Stimulated activated CD4-positive, alpha-beta T cell treated with anti-CD3 and anti-CD28 coated beads, Interleukin-15, amount 100 ng/mL, for 48 hours (primary cell): ENCODE measurements at places on chromosomes 11 and 22.

DNA sequence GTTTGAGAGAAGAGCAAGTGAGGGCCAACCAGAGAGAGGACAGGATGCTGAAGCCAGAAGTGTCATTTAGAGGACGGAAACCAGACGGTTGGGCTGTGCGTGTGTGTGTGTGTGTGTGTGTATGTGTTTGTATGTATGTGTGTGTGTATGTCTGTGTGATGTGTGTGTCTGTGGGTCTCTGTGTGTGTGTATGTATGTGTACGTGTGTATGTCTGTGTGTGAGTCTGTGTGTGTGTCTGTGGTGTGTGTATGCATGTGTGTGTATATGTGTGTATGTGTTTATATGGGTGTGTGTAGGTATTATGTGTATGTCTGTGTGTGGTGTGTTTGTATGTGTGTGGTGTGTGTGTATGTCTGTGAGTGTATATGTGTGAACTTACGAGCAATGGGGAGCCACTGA, 77.7 kb upstream of the EIF3D start:
- no peak for DNase-seq

DNA sequence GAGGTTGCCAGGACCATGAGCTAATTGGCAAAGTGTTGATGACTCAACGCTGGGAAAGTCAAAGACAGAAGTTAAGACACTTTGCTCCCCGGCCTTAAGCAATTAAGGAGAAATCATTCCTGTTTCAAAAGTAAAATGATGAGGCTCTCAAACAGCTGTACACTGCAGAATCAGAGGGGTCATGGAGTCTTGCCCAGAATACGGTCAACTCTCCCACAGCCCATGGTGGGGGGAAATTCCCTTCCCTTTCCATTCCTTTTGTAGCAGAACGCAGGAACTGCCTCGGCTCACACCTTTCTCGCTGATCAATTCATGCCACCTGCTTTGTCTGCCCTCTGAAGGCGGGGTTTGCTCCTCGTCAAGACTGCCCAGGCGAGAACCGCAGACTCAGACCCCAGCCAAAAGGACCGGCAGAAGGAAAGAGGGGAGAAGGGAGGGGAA, 52.8 kb downstream of the MN1 start:
- no peak for DNase-seq

DNA sequence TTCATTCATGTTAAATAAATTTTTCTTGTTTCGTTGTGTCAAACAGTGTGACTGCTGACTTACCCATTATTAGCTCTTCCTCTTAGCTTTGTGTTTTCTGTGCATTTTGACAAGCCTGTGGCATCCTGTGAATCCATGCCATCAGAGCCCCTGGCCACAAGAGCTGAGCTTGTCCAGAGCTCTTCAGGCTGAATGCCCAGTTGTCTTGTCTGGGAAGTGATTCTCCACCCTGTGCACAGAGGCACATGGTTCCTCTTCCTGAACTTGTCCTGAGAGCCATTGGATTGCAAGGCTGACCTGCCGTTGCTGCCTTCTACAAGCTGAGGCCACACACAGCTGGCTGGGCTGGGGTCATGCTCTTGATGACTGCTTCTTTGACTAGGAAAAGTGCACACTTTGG, 64.1 kb downstream of the PPP6R3 start:
- no peak for DNase-seq

DNA sequence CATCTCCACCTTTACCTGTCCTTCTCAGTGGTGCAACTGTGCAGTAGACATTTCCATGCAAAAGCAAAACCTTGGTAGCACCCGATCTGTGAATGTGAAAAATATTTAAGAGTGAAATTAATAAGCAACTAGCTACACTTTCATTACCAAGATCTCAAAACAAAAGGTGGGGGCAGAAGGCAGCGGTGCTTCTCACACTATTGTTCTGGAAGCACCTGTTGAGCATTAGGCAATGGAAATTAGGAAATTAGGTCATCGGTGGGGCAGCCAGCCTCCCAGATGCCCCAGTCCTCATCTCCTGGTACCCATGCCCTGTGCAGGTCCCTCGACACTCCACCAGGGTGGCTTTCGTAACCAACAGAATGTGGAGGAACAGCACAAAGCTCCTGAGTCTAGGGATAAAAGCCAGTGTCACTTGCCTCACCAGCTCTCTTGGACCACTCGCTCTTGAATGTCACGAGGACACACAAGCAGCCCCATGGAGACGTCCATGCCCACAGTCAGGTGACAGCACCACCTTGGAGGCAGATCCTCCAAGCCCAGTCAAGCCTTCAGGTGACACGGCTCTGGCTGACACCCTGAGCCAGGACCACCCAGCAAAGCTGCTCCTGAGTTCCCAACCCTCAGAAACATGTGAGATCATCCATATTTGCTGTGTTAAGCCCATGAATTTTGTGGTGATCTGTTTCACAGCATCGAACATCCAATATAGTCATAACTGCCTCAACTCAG, 3.3 kb downstream of the LTO1 start:
- DNase-seq = no peak

DNA sequence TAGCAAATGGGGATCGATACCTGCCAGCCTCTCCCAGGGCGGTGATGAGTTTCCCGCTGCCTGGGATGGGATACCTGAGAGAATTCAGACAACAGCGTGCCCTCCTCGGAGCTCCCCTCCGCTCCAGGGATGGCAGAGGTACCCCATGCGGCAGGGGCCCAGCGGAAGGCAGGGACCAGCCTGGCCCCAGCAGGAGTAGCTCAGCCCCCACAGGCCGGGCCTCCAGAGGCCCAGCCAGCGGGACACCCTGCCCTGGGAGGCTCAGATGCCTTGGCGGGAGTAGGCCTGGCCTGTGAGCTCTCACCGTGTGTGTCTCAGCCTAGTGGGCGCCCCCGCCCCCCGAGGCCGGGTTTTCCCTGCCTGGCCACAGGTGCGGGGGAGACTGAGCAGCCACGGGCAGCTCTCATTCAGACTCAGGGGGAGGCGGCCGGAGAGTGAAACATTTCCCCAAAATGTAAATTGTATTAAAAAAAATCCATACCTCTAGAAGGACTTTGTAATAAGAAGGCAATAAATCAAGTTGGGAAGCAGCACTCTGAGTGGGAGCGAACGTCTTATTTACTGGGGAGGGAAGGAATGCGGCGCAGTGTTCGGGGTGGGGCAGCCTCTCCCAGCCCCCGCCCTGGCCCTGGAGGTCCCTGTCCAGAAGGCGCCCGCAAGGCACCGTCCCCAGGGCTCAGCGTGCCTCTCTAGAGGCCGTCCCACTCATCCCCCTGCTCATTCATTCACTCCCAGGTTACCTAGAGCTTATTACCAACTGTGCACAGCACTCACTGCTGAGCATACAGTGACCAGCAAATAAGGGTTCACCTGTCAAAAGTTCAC, 888.0 kb downstream of the BRD1 start:
- no peak for DNase-seq

GRCh38 chr11:73218106-73218829, at the start of gene P2RY2:
TSS of gene P2RY2 (plus strand) at chr11:73218281. CDS start at chr11:73234160, 15,879 bp downstream.
- peak; percentile 39 for DNase-seq

DNA sequence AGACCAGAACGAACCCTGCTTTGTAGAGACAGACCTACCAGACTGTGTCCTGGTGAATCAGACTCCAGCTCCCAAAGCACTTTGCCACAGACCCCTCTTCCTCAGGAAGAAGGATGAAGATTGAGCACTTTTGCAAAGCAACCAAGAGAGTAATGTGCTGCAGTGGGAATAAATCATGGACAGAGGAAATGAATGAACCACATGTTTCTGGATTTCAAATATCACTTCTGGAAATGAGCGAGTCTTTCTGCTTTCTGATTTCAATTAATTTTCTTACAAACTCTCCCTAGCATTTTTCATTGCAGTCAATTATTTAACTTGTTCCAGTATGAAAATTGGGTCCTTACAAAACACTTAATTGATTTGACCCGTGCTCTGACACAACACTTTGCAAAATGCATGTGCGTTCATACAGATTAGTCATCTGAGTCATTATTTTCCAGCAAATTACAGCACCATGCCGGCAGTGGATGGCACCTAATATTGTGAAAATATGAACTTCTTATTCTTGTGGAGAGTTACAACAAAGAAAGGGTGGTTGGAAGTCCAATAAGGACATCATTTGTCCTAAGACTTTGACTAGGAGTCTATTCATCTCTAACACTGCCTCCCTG, 315.9 kb upstream of the CCDC90B start:
- no peak for DNase-seq

GRCh38 chr11:121563900-121564822, 111.4 kb upstream of the SORL1-AS1 start:
- no peak for DNase-seq

DNA sequence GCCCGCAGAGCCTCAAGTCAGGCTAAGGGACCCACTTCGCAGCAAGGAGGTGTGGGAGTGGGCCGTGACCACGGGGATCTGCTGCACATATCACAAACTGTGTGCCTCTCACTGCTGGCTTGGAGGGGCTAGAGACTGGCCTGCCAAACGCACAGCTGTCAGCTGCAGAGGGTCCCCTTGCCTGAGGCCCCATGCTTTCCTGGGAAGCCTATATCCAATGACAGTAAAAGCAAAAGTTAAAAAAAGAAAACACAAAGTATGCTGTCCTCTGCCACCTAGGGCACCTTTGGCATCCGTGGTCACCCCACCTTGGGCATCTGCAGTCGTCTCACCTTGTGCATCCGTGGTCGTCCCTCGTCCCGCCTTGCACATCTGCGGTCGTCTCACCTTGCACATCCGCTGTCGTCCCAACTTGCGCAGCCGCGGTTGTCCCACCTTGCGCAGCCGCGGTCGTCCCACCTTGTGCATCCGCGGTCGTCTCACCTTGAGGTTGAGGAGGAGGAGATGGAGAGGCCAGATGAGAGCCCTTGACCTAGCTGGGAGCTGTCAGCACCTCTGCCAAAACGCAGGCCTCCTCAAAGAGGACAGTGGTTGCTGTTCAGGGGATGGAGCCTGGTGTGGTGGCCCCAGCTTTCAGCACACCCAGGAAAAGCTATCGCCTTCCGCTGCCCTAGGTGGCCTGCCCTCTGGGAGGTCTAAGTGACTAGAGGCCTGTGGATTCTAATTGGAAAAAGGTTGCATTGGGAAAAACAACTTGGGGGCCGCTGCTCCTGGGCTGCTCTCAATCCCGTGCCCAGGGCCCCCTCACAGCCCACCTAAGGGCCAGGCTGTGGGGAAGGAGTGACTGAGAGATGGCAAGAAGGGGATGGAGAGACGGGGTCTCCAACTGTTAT, 90.5 kb downstream of the MYEOV start:
- DNase-seq = no peak

DNA sequence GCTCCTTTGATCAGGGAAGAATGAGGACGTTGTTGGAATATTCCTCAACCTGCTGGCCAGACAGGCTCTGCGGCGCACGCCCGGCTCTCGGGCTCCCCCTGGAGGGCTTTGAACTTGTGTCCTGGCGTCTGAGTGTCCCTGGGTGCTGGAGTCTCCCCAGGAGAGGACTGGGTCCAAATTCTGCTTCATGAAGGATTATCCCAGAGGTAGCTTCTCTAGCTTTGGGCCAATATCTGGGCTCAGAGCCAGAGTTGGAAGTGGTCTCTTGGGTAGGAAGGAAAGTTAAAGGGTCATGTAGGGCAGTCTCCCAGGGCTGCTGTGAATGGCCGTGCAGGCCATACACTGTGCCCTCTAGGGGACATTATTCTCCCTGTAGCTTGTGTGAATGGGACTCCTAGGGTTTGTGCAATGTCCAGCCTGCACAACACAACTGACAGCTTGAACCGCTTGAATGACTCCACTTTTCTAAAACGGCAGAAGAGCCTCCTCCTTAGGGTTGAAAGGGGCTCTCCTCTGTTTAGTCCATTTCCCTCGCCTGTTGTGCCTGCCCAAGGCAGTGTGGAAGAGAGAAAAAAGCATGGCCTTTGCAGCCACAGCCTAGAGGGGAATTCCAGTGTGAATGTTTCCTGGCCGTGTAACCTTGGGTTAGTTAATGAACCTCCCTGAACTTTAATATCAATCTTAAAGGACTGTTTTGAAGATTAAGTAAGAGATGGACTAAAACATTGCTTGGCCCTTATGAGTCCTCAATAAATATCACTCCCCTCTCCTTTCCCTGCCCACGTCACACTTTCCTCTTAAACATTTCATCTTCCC, 111.2 kb upstream of the THY1 start:
- DNase-seq = peak; percentile 45

- DNase-seq = no peak
Measured at GRCh38 chr11:119614222-119615002, 114.6 kb downstream of the NECTIN1 start.

DNA sequence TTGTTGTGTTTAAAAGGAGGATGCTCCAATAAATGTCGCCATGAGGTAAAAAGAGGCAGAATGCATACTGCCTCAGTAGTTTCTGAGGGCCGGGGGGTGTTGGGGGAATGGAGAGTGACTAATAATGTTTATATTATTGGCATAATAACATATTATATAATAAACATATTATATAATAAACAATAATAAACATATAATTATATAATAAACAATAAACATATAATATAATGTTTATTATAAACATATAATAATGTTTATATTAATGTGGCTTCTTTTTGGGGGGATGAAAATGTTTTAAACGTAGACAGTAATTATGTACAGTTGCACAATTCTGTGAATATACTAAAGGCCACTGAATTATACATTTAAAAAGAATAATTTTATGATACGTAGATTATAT, 35.6 kb downstream of the TRIM66 start:
- no peak for DNase-seq

DNA sequence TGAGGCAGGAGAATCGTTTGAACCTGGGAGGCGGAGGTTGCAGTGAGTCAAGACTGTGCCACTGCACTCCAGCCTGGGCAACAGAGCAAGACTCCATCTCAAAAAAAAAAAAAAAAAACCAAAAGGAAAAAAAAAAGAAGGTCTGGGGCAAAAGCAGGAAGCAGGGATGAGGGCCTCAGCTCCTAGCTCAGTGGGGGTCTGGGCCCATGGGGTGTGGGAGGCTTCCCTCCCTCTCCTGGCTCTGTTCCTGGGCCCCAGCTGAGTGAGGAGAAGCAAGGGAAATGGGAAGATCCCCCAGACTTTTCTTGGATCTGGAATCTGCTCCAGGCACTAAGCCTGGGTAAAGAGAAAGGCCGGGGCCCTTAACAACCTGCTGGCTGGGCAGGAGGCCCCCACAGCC, 8.9 kb downstream of the CHRM1 start:
- no peak for DNase-seq

DNA sequence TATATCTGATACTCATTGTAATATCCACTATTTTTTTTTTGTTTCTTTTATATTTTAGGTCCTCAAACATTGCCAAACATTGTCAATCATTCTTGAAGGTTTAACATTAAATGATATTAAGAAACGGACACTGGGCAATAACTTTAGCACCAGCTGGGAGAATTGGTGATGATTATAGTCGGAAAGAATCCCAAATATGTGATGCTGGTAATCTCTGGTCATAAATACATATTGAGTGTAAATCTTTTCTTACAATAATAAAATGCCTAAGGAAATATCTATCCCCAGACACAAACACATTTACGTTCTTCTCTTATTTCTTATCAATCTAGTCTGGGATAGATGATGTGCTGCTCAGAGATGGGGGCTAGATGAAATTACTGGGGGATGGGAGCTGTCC, 25.2 kb downstream of the OR51E2 start:
- DNase-seq = no peak

GRCh38 chr11:15179167-15179566, 64.4 kb downstream of the INSC start:
- no peak for DNase-seq

GRCh38 chr11:61927501-61927900, 10.1 kb upstream of the RAB3IL1 start:
- no peak for DNase-seq
